ENCODE measurements at places on chromosomes 16 and 17.

- DNase-seq: no peak
These were observed 9.6 kb upstream of the MTSS2 start for GRCh38 chr16:70695331-70696070.

DNA sequence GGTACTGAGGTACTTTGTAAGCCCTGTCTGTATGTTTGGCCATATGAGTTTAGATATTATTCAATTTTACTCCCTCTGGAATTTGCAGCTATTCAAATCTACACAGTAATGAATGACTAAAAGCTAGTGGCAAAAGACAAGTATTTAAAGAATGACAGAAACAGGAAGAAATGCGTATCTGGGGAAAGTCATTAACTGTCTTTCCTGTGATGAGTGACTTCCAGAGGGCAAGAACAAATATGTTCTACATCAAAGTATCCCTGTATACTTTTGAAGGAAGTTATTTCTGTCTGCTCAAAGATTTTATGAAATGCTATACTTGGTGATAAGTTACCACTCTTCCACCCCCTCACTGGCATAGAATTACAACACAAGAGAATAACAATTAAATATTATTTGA, 489.3 kb upstream of the SOX9 start:
- peak; percentile 0 for DNase-seq

- DNase-seq: no peak
These were observed 51.7 kb upstream of the TRAP1 start for GRCh38 chr16:3769013-3769412.

DNA sequence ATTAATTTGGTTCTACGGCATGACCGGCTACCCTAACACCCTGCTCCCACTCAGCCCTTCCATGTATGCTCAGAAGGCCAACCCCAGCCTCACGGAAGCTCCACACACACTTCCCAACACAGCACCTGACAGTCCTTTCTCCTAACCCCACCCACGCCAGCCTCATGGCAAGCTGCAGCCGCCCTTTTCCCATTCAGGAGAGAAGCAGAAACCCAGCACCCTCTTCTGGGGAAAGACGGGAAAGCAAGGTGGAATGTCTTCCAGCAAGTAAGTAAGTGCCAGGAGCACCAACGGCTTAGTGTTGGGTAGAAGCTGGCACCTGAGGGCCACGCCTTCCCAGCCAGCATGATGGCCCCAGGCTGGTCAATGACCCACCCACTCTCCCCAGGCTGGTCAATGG, 32.1 kb downstream of the ABR start:
- DNase-seq: peak; percentile 58

GRCh38 chr17:74442670-74443515, 11.0 kb downstream of the GPRC5C start:
- DNase-seq: no peak

DNA sequence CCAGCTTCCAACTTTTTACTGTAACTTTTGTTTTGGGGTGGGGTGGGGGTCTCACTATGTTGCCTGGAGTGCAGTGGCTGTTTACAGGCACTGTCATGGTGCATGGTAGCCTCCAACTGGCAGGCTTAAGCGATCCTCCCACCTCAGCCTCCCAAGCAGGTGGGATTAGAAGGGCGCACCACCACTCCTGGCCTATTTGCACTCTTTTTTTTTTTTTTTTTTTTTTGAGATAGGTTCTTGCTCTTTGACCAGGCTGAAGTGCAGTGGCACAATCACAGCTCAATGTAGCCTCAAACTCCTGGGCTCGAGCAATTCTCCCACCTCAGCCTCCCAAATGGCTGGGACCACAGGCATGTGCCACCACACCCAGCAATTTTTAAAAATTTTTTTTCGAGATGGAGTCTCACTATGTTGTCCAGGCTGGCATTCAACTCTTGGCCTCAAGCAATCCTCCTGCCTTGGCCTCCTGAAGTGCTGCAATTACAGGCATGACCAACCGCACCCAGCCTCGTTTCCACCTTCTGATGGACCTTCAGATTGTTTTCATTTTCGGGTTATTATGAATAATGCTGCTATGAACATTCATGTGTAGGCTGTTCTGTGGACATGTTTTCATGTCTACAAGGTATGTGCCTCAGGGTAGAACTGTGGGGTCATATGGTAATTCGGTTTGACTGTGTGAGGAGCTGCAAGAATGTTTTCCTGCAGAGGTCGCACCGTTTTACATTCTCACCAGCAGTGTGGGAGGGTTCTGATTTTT, 10.9 kb downstream of the TRAP1 start:
- no peak for DNase-seq

- DNase-seq: no peak
These were observed 44.0 kb downstream of the CFAP20 start for GRCh38 chr16:58085171-58085570.

DNA sequence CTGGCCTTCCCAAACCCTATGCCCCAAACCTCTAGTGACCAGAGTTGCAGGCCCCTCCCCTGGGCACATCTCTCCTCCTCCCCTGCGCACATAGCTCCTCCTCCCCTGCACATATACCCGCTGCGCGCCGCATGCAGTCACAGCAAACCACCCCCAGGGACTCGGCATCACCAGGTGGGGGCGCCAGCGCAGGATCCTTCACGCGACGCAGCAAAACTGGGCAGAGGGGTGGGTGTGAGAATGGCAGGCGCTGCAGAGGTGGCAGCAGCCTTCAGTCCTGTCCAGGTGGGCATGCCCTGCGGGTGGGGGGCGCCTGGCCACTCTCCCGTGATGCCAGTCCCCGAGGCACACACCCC, 5.6 kb downstream of the CORO6 start:
- peak; percentile 61 for DNase-seq

DNA sequence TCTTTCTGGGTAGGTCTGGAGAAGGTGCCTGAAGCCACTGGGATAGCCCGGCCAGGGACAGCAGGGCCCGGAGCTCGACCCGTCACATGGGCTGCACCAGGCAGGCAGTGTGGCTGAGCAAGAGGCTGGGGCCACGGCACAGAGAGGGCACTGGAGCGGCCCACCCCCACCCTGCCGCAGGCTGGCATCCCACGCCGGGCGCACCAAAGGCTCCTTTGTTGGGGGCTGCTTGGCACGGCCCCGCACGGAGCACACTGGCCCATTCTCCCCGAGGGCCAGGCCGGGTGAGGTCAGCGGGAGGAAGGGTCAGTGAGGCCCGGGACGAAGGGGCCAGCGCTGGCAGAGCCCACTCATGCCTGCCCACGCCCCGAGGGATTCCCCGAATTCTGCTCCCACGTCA, 36.5 kb upstream of the PVALEF start:
- peak; percentile 50 for DNase-seq

DNA sequence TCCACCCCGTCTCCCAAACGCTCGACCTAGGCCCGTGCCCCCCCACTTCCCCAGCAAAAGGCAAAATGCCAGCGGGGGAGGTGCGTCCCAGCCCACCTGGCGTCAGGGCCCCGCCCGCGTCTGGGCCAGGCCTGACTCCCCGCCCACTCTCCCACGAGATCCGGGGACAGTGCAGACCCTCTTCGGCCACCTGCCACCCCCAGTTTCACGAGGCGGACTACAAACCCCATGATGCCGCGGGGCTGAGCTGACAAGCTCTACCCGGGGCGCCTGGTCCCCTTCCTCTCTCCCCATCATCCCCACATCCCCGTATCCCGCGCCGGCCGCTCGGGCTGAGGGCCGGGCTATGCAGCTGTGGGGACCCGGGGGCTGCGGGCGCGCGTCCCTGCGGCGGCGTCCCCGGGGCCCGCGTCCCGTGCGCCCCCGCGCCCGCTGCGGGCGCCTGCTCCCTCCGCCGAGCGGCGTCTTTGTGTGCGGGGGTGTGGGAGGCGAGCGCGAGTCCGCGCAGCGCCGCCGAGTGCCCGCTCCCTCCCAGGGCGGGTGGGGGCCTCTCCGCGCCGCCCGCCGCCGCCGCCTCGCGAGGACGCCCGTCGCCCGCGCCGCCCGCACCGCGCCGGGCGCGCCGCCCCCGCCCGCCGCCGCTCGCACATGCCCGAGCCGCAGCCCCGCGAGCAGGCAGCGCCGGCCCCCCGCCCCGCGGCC, at the start of gene ANKRD13B:
Gene ANKRD13B, plus strand, starts transcription at position 283 of the 702 bp plus-strand sequence. CDS start 490 bp downstream, outside the sequence.
- DNase-seq: no peak

DNA sequence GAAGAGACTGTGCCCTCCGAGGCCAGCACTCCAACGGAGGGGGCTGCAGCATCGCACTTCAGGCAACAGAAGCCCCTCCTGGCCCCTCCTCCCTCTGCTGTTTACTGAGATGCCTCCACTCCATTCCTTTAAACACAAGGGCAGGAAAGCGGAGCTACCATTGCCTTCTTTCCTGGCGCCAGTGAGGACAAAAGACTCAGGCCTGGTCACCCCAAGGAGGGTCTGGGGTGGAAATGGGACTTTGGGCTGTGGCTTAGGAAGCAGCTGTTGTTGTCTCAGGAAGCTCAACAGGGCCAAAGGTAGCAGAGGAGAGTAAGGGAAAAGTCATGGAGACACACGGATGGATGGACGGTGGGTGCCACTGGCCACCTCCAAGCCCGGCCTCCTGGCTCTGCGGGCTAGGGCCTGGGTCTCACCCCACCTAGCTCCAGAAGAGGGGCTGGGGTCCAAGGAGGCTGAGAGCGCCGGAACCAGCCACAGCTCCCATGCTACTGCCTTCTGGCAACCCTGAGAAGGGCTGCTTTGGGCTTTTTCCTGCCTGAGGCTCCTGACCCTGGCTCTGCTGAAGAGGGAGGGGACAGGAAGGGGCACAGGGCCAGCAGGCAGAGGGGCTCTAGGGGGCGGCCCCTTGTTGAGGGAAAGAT, 11.1 kb downstream of the CD300LG start:
- no peak for DNase-seq

DNA sequence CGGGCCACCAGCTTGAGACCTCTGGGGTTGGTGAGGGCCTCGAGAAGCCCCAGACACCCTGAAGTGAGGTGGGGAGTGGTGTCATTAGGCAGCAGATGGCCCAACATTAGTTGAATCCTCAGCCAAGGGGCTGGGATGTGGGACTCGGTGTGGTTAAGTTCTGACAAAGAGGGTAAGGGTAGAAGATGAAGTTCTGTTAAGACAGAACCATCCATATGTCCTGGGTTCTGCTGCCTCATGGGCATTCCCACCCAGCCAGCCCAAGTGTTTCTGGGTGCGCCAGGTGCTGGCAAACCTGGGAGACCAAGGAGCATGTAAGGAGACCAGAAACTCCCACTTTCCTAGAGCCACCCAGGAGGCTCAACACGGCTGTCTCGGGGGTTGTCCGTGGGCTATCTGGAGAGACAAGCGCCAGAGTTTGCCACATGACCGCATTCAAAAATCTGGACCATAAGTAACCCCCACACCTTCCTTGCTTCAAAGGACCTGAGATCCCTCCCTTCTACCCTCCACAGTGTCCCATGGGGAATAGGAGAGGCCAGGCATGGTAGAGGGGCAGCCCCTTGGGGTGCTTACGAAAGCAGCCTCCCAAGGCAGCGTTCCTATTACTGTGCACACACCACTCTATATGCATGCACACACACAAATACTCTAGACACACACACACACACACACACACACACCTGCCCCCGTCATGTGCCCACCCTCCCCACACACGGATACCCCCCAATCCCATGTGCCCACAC, 128.7 kb downstream of the C16orf78 start:
- DNase-seq: no peak

DNA sequence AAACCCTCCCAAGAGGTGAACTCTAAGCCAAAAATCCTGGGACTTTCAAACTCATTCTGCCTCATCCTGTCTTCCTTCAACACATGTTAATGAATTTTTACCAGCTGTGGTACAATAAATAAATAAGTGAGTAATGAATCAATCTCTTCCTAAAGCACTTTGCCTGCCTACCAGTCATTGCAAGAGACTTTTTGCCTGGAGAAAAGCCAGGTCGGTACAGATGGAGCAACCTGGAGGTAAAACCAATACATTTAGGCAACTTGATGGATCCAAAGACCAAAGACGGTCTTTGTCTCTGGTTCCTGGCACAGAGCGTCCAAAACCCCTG, 324.2 kb downstream of the PMP22 start:
- DNase-seq: no peak

- DNase-seq: no peak
These were observed 10.2 kb downstream of the MYO18A start for GRCh38 chr17:29169806-29170591.

DNA sequence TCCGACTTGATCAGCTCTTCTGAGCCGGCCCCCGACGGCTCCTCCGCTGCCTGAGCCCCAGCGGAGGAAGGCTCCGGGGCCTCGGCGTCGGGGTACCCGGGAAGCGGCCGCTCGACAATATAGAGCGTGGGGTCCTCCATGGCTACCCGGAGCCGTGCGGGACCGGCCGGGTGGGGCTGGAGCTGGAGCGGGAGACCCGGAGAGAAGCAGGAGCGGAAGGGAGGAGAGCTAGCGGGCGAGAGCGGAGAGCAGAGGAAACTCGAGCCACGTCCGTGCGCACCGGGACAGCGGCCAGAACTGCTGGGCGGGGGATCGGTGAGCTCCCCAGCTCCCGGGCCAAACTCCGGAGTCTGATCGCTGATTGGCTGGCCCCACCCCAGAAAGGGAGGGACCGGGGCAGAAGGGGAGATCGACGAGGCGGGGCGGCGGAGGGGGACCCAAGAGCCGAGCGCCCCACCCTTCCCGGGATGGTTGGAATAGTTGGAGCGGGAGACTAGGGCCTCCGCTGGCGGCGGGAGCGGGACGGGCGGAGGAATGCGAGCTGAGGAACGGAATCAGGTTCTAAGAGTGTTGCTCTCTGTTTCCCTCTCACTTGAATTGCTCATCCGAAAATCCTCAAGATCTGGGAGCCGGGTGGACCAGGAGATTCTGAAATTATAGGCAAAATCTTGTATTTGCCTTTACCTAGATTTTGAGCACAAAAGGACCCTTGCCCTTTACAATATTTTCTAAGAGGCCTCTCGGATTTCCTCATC, at the start of gene CAVIN1:
Gene CAVIN1, minus strand, starts transcription at position 299 of the 755 bp plus-strand sequence. Its CDS starts 159 bp downstream, at position 140.
- peak; percentile 66 for DNase-seq

DNA sequence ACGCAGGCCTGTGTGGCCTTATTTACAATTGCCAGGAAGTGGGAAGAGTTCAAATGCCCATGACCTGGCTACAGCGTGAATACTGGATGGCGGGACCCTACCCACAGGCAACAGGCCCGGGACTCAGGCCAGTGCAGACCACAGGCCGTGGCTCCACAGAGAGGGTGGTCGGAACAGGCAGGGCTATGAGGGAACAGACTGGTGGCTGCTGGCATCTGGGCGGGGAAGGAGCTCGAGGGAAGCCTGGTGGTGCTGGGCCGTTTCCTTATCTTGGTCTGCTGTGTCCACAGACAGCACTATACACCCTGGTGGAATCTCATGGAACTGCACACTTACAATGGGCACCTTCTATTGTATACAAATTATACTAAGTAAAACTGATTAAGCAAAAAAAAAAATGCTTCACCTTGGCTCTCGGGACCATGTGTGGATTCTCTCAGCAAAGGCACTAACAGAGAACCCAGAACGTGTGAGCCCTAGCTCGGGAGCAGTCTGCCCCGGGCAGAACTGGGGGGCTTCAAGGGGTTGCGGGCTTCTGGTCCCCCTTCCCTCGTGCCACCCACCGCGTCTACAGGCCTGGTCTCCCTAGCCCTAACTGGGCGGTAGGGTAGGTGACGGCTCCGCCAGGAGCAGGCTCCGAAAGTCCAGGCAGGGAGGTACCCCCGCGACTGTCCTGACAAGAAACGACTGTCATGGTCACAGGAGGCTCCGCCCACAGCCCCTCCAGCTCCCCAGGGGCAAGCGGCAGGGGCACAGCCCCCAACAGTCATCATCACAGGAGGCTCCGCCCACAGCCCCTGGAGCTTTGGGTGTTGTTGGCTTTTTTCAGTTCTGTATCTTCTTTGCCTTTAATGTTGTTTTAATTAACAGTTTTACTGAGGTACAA, 21.8 kb downstream of the CEP131 start:
- peak; percentile 66 for DNase-seq
